ENCODE measurements at places on chromosomes 2 and 18.

GRCh38 chr2:45285771-45286390 is 276.6 kb upstream of the SIX2 start:
- peak; percentile 31 for DNase-seq

GRCh38 chr18:70337139-70337972 is 48.5 kb downstream of the SOCS6 start:
- DNase-seq, result peak; percentile 55

DNA sequence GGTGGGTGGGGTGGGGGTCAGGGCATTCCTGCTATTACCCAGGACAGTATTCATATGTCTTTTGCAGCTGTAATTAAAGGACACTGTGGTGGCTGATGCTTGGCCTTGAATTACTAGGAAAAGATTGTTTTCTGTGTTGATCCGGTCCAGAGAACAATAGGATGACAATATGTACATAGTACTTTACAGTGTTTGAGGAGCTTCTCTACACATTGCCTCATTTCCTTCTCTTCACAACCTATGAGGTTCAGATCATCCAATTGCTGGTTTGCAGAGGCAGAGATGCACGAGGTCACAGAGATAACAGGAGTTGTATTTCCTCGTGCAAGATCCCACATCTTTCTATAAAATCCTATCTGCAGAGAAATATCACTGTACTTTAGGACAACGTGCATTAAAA is 119.5 kb downstream of the LIPG start:
- DNase-seq, result no peak

- DNase-seq, result no peak
Measured at GRCh38 chr18:55479656-55480420, 108.2 kb downstream of the TCF4 start.

GRCh38 chr18:24190590-24190989 is 51.7 kb downstream of the CABYR start:
- DNase-seq, result no peak

- DNase-seq, result no peak
Measured at GRCh38 chr2:62441824-62442223, 64.2 kb downstream of the TMEM17 start.

GRCh38 chr18:9951022-9951859 is 37.4 kb downstream of the VAPA start:
- DNase-seq, result peak; percentile 44

DNA sequence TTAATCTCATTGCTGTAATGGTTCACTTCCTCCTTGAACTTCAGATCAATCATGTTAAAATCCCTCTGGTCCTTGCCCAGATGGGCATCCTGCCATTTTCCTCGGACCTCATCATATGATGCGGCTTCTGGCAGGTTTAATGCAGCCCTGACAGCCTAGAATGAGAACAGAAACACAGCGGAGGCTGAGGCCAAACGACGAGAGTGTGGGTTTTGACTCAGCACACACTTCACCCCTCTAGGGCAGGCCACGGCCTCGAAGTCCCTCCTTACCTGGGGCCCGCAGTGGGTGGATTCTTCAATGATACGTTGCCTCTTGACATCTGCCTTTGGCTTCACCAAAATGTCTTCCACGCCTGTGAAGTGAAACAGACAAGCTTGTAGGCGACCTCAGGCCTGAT is 56.8 kb downstream of the POLR1A start:
- DNase-seq, result no peak

GRCh38 chr2:224691563-224691962 is 24.6 kb downstream of the CCDC195 start:
- DNase-seq, result no peak

- DNase-seq, result no peak
Measured at GRCh38 chr2:9463698-9464034, 10.7 kb upstream of the IAH1 start.

- peak; percentile 18 for DNase-seq
Measured at GRCh38 chr2:121722479-121722878, 14.2 kb downstream of the NIFK start.

DNA sequence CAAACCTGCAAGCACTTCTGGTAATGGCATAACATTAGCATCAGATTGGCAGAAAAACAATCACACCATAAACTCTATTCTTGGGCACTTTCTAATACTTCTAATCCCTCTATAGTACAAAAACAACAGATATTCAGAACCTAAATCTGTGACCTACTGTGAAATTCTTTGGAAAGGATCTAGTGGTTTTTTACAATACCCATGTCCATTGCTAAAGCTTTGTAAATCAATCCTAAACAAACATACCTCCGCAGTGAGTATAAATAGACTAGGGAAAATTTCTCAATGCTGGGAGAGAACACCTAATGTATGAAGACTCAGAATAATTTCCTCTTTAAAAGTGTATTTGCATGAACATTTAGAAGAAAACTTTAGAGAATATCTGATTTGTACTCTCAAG is 1098.5 kb upstream of the DDX18 start:
- no peak for DNase-seq

- DNase-seq, result no peak
Measured at GRCh38 chr2:4653991-4654390, 950.6 kb downstream of the DCDC2C start.

DNA sequence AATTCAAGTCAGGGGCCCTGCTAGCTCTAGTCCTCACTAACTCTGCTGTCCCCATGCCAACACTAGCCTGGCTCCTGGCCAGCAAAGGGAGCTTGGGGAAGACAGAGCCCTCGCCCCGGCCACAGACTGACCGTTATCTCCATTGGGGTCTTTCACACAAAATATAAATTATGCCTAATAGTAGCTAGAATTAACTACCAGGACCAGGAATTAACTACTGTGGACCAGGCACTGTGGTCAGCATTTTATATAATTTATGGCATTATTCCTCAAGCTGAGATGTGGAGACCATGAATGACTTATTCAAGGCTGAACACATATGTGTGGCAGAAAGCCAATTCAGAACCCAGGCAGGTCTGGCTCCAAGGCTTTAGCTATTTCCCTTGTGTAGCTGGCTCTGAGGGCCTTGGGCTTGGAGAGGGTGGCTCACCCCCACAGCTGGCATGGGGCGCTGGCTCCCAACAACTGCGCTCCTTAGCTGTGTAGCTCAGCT is 49.2 kb downstream of the CELF4 start:
- no peak for DNase-seq

- DNase-seq, result peak; percentile 96
Measured at GRCh38 chr2:19021721-19022120, 336.7 kb downstream of the OSR1 start.

GRCh38 chr2:189592353-189592984 is 11.9 kb upstream of the SLC40A1 start:
- no peak for DNase-seq

DNA sequence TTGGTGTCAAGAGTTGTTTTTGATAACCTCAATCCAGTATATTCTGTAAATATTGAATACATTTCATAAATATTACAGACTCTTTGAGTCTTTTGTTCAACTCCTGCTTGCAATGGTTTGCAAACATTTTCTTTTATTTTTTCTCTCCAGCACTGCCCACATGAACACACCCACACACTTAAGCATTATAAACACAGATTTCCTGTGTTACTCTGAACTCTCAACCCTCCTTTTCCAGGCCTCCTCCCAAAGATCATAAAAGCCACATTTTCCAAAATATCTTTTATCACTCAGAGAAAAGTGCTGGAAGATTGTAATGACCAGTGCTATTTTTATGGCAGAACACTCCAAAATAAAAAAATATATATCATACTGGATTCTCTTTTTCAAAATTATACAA is 20.5 kb downstream of the ARHGAP25 start:
- no peak for DNase-seq

DNA sequence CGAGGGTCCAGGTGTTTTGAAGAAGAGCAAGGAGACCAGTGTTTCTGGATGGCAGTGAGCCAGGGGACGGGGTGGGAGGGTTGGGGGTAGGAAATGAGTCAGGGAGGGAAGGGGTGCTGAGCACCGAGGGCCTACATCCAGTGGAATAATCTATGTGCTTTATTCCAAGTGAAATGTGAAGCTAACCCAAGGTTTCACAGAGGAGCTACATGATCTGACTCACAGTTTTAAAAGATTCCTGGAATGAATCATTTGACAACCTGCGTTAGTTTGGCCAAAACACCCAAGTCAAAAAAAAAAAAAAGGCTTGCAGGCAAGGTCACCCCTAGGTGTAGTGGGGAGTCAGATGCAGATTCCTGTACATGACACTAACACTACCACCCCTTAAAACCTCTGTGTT is 419.7 kb upstream of the MEX3C start:
- DNase-seq, result no peak

DNA sequence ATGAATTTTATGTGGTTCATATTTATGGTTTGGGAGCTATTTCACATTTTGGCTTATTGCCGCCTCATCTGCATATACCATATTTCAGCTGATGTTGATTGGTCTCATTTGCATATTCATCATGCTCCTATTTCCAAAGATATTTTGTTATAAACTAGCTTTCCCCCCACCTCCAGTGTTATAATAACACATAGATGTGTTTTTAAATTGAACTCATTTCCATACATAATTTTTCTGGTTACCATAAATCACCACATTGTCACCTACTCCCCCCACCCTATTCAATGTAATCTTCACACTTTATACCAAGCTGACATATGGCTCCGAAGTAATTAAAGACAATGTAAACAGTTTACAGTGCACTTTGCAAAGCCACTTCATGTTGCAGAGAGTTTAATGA is 101.2 kb downstream of the FSHR start:
- no peak for DNase-seq

DNA sequence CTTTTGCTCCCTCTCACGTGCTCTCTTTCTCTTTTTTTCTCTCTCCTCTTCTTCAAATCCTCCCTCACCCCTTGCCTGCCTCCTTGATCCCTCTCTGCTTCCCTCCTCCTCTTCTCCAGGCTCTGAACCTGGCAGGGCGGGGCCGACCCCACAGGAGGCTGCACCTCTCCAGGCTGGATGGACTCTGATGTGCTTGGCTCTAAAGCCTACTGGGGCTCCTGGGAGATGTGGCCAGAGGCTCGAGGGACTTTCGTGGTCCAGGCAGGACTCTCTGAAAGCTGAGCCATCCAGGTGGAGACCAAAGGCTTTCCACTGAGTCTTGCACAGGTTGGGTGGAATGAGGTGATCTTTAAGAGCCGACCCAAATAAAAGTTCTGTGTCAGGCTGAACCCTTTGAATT is 25.4 kb downstream of the DYSF start:
- DNase-seq, result no peak

- DNase-seq, result no peak
Measured at GRCh38 chr2:233363744-233364235, 9.5 kb downstream of the DGKD start.

DNA sequence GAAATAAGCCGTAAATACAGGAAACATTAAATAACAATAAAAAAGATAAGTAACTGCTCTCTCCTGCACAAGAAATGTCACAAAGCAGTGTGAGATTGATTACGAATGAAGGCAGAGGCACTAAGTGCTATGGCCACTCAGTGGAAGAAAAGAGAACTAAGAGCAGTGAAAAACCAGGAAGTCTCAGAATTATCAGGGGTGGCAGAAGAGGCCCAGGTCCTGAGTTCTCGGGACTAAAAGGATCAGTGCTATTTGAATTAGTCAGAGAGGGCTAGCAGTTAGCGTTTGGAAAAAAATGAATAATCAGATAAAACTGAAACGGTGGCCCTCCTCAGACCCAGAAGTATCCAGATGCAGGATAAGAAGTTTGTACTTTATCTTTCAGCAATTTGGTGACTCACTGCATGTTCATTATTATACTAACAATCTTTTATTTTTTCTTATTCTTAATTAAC is 367.1 kb downstream of the ZEB2 start:
- peak; percentile 24 for DNase-seq

DNA sequence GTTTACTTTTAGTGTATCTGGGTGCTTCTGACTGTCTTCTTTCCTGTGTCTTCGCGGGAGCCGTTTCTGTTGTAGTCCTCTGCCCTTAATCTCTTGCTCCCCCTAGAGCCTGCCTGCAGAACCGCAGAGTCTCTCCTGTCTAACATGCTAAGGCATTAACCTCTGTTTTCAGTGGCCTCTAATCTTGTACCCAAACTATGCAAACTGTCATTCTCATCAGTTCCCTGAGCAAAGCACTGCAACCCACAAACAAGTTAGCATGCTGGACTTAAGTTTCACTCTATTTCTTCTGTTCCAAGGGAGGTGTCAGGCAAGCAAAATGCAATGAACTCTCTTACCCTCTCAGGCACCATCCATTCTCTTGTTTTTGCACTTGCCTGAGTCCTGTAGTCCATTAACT is 138.4 kb downstream of the OTX1 start:
- DNase-seq, result peak; percentile 19

DNA sequence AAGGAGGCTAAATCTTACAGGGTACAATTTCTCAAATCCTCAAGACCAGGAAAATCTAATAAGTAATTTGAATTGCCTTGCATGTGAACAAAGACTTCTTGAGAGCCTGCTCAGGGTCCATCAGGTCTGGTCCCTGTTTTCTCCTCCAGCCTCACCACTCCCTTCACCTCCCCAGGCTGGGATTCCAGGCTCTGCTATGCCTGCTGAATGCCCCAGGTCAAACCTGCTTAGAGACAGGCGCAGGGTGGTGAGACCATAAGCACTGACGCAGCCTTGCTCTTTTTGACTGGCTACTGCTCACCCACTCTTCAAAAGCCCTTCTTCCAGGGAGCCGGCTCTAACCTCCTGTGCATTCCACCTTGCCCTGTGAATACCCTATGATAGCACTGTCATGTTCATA is 356.4 kb upstream of the ACVR2A start:
- no peak for DNase-seq

GRCh38 chr2:180944372-180944771 is 36.0 kb upstream of the UBE2E3 start:
- DNase-seq, result no peak

- DNase-seq, result no peak
Measured at GRCh38 chr2:120783371-120783791, 47.7 kb downstream of the GLI2 start.

DNA sequence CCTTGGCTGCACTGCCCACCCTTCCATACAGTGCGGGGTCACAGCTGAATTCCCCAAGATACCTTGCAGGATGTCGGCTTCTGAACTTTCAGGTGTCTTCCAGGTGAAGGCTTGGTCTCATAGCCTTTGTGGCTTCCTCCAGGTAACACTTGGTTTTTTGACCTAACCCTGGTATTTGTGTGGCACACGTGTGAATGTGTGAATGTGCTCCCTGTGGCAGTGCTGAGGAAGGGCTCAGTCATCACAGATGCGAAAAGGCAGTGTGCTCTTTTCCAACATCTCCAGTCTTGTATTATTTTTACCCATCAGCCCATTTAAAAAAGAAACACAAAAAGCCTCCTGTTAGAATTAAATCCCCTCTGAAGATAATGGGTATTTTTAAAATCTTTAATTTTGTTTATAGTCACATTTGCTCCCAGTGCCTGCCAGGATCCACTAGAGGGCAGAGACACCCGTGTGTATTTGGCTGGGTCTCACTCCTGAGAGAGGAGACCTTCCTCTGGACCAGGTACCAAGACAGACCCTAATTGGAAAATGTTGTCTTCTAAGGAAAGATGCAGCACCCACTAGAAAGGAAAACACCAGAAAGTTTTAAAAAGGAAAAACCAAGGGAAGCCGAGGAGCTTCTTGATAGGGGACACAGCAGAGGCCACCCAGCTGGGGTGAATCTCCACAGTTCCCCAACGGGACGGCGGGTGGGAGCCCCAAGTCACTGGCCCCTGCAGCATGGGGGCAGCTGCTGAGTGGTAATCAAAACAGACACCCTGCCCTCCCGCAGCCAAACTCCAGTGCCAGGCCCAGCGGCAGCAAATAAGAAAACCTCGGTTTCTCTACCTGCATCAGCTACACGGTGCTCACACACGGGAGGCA is 27.7 kb downstream of the FAM110C start:
- no peak for DNase-seq

GRCh38 chr2:150036622-150037021 is 449.0 kb upstream of the MMADHC start:
- DNase-seq, result no peak

- DNase-seq, result no peak
Measured at GRCh38 chr2:18971628-18972027, 382.3 kb upstream of the NT5C1B start.
